Hematopoietic multipotent progenitor cell (in vitro differentiated cells): ENCODE measurements at places on chromosomes 2 and 18.

DNA sequence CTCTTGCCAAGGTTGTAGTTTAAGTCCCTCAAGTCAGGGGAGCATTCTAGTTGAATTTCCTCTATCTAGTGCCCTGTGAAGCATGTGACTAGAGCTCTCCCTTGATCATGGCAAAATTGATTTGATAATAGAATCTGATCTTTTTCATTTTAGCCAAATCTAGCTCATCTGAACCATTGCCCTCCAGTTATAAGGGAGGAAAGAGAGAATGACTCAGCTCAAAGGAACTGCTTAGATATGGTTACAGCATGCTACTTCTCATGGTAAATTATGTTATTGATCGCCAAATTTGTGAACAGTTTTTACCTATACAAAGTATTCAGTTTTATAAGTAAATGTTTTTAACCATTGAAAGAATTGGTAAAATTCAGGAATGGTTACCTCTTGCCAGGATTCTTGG, 100.8 kb downstream of the GPR39 start:
- no peak for DNase-seq

DNA sequence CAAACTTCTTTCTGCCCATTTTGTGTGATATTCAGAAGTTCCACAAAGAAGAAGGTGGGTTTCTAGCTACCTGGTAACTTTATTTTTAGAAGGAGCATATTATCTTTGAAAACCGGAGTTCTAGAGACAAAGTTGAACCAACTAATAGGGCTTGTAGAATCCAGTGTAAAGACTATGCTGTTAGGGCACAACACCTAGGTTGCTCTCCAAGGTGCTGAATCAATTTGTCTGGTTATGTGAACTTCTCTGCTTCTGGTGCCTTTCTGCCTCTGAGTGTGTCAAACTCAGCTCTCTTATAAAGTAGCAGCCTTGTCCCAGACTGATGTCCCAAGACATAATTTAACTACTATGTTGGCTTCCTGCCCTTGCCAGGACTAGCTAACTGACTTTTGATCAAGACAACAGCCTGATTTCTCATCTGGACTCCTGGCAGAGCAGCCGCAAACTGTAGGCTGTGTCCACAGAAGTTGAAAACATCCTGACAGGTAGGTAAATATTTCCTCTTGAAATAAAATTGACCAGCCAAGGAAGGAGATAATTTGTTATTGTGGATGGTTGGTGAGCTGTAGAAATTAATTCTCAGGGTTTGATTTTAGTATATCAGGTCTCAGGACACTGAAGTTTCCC, 119.4 kb downstream of the CYRIA start:
- peak; percentile 48 for DNase-seq

DNA sequence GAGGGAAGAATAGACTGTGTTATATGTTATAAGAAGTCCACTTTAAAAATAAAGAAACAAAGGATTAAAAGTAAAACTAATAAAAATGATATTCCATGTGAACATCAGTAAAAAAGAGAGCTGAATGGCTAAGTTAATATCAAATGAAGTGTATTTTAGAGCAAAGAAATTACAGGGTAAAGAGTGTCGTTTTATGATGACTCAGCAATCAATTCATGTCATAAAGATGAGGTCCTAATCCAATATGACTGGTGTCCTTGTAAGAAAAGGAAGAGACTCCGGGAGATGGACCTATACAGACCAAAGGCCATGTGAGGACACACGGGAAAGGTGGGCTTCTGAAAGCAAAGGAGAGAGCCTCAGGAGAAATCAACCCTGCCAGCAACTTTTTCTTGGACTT, 615.5 kb upstream of the KLHL29 start:
- DNase-seq = no peak

DNA sequence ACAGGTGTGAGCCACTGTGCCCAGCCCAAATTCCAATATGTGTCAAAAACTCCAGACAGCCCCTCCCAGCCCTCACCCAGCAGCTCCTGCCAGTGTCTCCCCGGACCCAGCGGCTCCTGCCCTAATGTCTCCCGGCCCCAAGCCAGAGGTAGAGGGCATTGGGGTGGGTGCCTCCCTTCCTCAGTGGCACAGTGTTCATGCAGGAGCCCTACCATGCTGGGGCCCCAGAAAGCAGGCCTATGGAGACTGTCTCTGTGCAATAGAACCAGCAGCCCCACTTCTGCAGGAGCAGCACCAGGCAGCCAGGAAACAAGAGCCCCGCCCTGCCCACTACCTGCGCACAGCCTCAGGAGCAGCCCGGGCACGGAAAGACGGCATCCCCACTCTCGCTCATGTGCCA, 70.4 kb downstream of the EIPR1 start:
- no peak for DNase-seq

DNA sequence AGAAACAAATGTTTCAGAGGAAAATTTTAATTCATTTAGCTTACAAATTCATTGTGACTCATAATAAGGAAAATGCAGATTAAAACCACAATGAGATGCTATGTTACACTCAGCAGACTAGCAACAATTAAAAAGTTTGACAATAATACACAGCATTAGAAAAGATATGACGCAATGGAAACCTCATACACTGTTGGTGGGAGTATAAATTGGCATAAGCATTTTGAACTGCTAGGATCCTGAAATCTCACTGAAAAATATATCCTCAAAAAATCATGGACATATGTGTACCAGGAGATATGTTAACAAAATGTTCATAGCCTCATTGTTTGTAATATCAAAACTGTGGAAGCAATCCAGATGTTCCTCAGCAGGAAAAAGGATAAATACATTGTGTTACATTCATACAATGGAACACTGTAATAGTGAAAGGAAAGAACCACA, 13.7 kb downstream of the CALCRL start:
- no peak for DNase-seq

- no peak for DNase-seq
Measured at GRCh38 chr2:26000561-26001082, 18.3 kb upstream of the KIF3C start.

GRCh38 chr18:28003451-28003850, 173.5 kb downstream of the CDH2 start:
- no peak for DNase-seq

- DNase-seq = no peak
Measured at GRCh38 chr2:108945969-108946368, 43.1 kb downstream of the EDAR start.
